BE2C (cell line): ENCODE measurements at places on chromosomes 6 and 20.

GRCh38 chr6:42418724-42419123 lies 33.0 kb downstream of the TRERF1 start:
- DNase-seq, result no peak

- no peak for DNase-seq
Observed at GRCh38 chr6:161522276-161522675, 248.4 kb upstream of the AGPAT4 start.

DNA sequence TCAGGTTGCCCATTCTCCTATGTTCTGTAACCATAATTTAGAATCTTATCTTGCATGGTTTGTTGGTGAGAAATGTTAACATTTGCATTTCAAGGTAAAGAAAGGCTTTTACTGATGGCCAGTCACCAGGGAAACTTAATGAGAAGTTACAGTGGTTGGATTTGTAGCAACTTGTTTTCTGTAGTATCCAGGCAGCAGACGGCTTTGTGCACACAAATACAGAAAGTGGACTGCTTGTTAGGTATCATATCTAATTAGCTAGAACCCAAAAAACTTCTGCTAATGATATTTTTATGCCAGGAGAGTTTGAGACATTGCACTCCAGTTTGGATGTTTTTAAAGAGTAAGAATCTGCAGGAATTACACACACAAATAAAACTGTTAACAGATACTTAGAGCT lies 578.0 kb downstream of the DOK5 start:
- DNase-seq, result no peak

DNA sequence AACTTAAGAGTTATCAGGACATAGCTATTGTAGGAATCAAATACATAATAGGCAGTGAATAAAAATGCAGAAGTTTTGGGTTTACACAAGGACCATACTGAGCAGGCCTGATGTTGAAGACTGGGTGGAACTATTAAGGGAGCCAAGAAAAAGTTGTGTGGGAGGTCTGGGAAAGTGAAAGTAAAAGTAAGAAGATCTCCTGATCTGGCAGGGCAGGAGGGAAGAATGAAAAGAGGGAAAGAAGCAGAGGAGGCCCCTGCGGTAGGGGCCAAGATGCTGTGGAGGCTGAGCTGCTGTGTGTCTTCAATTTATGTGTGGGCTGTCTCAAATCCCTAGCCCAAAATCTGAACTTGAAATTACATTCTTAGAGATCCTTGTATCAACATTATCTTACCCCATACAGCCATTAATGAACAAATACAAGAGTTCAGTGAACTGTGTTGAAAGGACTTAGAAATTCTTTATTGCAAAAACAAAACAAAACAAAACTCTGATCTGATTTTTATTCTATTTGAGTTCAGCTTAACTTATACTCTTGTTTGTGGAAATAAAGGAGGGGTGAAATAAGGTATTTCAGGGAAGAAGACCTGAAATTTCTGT lies 1183.8 kb downstream of the HACE1 start:
- no peak for DNase-seq

DNA sequence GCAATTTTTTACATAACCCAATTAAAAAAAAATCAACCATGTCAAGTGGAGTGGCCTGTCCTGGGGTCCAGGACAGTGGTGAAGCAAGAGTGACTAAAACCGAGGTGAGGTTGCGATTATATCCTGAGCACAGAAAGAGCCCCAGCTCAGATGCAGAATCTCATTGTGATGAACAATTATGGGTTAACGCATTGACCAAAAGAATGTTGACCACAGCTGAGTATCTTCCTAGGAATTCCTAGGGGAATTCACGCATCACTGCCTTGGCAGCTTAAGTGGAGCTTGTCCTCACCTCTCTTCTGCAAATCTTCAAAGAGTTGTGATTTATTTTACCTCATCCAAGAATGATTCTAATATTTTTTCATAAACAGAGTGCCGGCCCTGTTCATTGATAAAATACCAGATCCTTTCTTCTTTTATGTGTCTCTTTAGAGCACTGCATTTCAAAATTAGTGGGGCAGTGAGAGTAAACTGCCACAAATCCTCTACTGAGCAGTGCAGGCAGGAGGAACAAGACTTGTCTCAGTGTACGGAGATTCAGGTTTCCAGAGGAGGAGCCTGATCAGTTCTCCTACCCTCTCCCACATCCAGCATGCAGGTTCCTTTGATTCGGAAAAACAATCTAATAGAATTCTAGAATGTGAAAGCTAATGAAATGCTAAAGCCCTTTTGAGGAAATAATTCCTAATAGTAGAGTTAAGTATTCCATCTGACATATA lies 60.1 kb upstream of the ZNF184 start:
- no peak for DNase-seq

DNA sequence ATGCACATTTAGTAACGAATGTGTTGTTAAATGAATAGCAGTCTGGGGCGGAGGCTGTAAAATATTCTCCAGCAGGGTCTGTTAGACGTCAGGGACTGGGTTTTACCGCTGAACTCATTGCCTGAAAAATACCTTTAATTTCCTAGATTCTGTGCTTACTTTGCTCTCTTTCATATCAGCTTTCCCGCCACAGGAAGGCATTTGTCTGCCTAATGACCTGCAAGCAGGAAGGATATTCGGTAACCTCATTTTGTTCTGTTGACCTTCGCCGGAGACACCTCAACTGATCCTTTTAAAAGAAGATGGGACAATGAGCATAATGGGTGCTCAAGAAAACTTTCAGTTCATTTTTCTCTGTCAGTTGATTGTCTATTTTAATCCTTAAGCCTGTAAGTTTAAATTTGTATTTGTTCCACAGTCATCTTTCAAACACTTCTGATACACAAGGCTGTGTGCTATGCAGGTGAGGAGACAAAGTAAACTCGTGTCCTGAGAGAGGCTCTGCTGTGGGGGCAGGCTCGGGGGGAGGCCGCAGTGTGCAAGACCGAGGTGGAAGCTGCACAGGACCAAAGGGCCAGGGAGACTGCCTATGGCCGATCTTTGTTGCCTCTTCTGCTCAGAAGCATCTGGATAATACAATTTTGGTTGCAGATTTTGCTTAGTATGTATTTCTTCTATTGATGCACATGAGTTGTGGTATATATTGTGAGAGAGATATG lies 27.4 kb upstream of the SIM1 start:
- no peak for DNase-seq

DNA sequence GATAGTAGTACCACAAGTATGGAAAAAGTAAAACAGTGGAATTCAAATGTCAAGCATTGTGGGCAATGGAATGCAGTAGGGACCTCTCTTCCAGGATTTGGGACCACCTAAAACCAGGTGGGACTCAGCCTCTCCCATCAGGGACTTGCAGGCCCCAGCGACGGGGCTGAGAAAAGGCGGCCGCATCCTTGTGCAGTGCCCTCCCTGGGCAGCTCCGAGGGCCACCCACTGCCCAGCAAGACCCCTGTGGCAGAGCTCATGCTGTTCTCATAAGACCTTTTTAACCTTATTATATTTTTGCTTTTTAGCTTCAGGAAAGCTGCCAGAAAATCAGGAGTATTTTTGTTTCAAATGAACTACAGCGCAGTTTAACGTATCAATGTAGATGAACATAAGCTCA lies 142.6 kb upstream of the RPS6KA2 start:
- no peak for DNase-seq

DNA sequence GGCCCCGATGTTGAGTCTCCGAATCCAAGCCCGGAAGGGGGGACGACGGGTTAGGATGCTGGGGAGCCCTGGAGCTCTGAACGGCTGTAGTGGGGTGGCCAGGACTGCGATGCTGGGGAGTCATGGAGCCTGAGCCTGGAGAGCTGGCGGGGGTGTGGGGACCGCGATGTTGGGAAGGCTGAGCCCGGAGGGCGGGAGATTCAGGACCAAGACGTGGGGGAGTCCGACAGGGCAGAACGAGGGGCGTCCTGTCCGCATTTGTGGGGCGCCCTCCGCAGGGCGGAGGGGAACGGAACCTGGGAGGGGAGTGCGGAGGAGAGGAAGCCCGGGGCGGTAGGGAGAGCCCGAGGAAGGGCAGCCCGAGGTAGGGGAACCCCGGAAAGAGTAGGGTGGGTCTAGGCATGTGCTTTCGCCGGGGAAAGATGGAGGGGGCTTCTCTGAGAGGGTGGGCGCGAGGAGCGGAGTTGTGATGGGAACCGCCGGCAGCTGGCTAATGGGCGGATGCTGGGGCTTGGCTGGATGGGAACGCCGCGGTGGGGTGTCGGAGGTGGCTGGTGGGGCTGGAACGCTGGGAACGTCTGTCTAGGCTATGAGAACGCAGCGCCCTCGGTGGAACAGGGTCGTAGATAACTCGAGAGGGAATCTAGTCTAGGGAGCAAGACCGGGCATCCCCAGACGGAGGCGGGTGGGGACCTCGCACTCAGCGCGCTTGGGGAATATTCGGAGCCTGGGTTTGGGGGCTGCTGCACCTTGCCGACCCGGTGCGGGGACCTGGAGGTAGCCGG lies 684 bp downstream of the PAQR8 start:
- peak; percentile 49 for DNase-seq

GRCh38 chr20:15814911-15815310 lies 758.3 kb downstream of the KIF16B start:
- no peak for DNase-seq

- DNase-seq, result peak; percentile 76
Observed at GRCh38 chr20:38671186-38671585, 53.1 kb upstream of the SLC32A1 start.

DNA sequence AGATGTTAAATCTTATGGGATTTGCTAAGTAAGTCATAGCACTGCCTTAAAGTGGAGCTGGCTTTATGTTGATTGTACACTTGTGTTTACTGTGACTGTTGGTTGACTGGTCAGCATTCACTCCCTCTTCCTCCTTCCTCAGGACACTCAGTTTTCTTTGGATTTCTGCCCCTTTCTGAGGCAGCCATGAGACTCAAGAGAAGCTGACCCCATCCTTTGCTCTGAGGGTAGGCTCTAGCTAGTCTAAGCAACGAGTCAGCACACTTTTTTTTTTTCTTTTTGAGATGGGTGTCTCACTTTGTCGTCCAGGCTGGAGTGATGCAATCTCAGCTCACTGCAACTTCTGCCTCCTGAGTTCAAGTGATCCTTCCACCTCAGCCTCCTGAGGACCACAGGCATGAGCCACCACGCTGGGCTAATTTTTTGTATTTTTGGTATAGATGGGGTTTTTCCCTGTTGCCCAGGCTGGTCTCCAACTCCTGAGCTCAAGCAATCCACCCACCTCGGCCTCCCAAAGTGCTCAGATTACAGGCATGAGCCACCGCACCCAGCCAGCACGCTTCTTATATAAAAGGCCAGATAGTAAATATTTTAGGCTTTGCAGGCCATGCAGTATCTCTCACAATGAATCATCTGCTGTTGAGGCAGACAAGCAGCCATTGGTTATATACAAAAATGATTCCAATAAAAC lies 191.4 kb downstream of the NFATC2 start:
- no peak for DNase-seq

GRCh38 chr6:42120895-42121865 lies 21.2 kb downstream of the C6orf132 start:
- DNase-seq, result no peak

- DNase-seq, result no peak
Observed at GRCh38 chr20:8367689-8368088, 235.6 kb downstream of the PLCB1 start.

GRCh38 chr20:8849990-8850389 lies 218.9 kb upstream of the PLCB4 start:
- DNase-seq, result no peak

DNA sequence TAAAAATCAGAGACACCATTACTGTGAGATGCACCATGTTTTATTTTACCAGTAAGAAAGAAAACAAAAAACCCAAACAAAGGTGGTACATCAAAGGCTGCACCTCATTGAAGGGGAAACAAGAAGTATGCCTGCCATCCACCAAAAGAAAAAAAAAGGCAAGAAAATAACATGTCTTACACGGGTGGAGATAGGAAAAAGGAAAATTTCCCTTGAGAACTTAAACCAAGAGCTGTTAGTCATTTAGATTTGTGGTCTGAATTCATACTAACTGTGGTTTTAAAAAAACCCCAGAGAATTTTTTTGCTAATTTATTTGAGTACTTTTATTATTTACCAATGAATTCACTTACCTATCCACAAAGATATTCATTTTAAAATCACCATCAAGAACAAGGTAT lies 144.0 kb downstream of the LRRC1 start:
- no peak for DNase-seq

DNA sequence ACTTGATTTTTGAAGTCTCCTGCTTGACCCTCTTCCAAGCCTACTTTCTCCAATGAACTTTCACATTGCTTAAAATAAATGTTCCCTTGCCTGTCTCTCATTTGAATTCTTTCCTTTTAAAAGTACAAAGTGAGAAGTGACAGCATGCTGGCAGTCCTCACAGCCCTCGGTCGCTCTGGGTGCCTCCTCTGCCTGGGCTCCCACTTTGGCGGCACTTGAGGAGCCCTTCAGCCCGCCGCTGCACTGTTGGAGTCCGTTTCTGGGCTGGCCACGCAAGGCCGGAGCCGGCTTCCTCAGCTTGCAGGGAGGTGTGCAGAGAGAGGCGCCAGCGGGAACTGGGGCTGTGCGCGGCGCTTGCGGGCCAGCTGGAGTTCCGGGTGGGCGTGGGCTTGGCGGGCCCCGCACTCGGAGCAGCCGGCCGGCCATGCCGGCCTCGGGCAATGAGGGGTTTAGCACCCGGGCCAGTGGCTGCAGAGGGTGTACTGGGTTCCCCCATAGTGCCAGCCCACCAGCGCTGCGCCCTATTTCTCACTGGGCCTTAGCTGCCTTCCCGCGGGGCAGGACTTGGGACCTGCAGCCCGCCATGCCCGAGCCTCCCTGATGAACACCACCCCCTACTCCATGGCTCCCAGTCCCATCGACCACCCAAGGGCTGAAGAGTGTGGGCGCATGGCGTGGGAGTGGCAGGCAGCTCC lies 31.9 kb downstream of the SERPINB6 start:
- DNase-seq, result no peak

GRCh38 chr20:19392344-19393130 lies 180.1 kb downstream of the SLC24A3 start:
- DNase-seq, result no peak

- no peak for DNase-seq
Observed at GRCh38 chr20:60063048-60063451, 104.8 kb downstream of the CDH26 start.

GRCh38 chr20:36308986-36309385 lies 2.8 kb downstream of the DLGAP4 start:
- no peak for DNase-seq

- DNase-seq, result no peak
Observed at GRCh38 chr6:7086488-7086887, 21.3 kb upstream of the RREB1 start.

- DNase-seq, result no peak
Observed at GRCh38 chr20:719068-719467, 43.5 kb upstream of the SCRT2 start.

GRCh38 chr6:125554456-125554855 lies 195.0 kb upstream of the HEY2 start:
- DNase-seq, result no peak

DNA sequence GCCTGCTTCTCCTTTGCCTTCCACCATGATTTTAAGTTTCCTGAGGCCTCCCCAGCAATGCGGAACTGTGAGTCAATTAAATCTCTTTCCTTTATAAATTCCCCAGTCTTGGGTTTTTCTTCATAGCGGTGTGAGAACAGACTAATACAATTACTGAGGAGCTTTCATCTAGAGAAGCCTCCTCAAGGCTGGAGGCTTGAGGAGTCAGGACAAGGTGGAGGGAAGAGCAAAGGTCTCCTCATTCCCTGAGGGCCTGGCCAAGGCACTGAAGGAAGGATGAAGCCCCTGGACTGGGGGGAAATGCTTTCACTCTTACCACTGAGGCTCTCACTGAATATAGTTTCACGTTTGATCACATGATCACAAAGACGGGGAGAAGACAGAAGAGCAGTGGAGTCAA lies 118.2 kb downstream of the MAN1A1 start:
- no peak for DNase-seq

- no peak for DNase-seq
Observed at GRCh38 chr20:9139106-9139833, 70.4 kb downstream of the PLCB4 start.
